CD4-positive, CD25-positive, alpha-beta regulatory T cell (primary cell): ENCODE measurements at places on chromosomes 13 and 19. TPM values are rescaled to one million over a fixed set of nuclear protein-coding genes. Genes with fewer than 3 reads are reported as not detected.

The RETN gene
- total RNA-seq: not detected

The TMIGD2 gene
- 4.8 TPM for total RNA-seq

The RASGRP4 gene
- 10.9 TPM for total RNA-seq

The ATP7B gene
- total RNA-seq: 1.4 TPM

The KIR2DL1 gene
- total RNA-seq: not detected

The NPAS1 gene
- 1.5 TPM for total RNA-seq

The TDRD12 gene
- 0.42 TPM for total RNA-seq

The ZNF546 gene
- 2.3 TPM for total RNA-seq

The FPR1 gene
- not detected for total RNA-seq
